ENCODE measurements at places on chromosomes 2 and 18.

- DNase-seq: no peak
Measured at GRCh38 chr18:32674491-32674890, 98.3 kb downstream of the KLHL14 start.

DNA sequence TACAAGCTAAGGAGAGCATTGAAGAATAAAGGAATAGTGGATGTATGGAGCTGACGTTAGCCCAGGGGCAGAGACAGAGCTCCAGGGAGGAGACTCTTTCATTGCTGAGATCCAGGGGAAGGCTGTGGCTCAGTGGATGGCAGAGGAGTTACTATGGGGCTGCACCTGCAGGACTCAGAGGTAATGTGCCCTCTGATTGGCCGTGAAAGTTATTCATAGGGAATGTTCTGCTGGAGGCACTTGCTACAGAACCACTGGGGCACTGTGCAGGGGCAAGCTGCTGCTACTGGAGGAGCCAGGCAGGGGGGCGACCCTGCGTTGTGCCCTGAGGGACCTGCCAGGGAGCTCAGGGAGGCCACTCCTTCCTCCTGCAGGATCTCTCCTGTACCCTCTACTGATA is 199.2 kb downstream of the PTPRM start:
- DNase-seq: peak; percentile 22

- DNase-seq: no peak
Measured at GRCh38 chr2:67649331-67650261, 252.5 kb downstream of the ETAA1 start.

GRCh38 chr2:18057657-18058056 is 179.2 kb downstream of the KCNS3 start:
- DNase-seq: no peak

DNA sequence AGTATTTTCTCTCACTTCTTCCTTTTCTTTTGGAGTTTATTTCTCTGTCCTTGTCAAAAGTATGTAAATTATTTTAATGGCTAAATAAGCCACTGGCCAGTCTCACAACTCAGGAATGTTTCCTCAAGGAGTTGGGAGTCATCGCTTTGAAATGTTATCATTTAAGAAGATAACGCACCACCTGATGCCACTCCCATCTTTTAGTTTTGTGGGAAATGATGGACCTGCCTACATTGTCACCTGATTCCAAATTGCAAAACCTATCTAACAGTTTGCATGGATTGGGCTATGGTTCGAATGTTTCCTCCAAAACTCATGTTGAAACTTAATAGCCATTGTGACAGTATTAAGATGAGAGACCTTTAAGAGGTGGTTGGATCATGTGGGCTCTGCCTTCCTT is 32.4 kb upstream of the PPM1B start:
- DNase-seq: no peak

Measured in glutamatergic neuron (in vitro differentiated cells).